ENCODE measurements at places on chromosomes 13 and 19.

GRCh38 chr13:60146471-60146870, 17.3 kb downstream of the DIAPH3 start:
- DNase-seq: no peak

DNA sequence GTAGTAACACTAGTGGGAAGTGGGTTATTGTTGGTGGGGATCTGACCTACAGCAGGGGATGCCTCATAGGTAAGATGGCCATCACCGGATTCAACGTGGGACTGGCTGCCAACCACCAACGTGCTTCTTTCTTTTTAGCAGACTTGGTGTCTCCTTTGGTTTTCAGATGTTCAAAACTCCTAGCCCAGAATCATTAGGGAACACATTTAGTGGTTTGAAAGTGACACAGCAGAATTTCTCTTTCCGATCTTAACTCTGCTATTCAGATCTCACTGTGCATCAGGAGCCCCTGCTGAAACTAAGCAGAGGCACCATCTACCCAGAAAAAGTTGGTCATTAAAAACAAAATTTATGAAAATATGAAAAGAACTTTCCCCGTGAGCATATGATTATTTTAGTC, 36.7 kb upstream of the PCDH8 start:
- DNase-seq: no peak

DNA sequence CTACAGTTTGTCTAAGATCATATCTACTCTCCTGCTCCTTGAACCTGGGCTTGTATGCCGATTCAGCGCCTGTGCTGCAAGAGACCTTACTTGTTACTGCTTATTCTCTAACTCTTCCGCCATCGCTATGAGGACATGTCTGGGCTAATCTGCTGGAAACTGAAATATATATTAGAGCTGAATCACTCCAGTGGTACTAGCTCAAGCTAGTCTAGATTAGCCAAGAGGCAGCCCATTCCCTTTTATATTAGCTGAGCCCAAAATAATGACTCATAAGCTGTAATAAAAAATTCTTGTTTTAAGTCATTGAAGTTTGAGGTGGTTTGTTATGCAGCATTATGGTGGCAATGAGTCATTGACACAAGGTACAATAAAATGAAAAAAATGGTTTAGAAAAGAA, 52.8 kb downstream of the SLC6A16 start:
- no peak for DNase-seq

GRCh38 chr13:29418026-29418425, 177.5 kb downstream of the SLC7A1 start:
- no peak for DNase-seq

DNA sequence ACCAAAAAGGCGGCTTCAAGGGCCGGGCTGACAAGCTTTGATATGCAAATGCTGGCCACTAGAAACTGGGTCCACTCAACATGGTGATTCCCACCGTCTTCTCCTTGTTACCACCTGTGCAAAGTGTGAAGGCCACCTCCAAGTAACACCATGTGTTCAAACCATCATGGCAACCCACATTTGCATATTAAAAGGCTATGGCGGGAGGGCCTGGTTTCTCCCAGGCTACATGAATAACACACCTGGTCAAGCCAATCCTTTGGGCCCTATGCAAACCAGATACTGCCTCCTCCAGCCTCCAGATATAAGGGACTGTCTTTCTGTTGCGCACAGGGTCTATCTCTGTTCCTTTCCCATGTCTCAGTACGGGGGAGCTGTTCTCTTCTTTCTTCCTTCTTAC, 36.6 kb upstream of the ZSCAN5A start:
- DNase-seq: no peak

DNA sequence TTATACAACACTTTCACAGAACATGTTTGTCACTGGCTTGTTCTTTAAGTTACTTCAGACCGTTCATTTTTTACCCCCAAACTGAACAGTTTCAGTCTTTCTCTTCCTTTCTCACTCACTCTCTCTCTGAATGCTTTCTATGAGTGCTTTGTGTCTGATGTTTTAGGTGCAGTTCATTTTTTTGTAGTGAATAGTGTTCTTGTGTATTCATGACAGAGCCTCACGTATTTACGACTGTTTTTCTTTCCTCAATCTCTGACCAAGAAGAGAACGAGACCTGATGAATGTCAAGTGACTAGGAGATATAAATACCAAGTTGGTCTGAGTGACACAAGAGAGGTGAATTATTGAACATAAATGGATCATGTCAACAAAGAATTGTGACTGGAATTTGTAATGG, 1525.0 kb upstream of the MIR17HG start:
- DNase-seq: no peak

GRCh38 chr13:98486412-98486811, 90.5 kb downstream of the STK24 start:
- DNase-seq: no peak

- no peak for DNase-seq
Observed at GRCh38 chr19:12868540-12869112, 12.6 kb downstream of the DNASE2 start.

- DNase-seq: no peak
Observed at GRCh38 chr19:31594701-31595100, 245.5 kb upstream of the TSHZ3 start.

GRCh38 chr13:87498681-87499080, 172.5 kb upstream of the SLITRK5 start:
- DNase-seq: no peak

DNA sequence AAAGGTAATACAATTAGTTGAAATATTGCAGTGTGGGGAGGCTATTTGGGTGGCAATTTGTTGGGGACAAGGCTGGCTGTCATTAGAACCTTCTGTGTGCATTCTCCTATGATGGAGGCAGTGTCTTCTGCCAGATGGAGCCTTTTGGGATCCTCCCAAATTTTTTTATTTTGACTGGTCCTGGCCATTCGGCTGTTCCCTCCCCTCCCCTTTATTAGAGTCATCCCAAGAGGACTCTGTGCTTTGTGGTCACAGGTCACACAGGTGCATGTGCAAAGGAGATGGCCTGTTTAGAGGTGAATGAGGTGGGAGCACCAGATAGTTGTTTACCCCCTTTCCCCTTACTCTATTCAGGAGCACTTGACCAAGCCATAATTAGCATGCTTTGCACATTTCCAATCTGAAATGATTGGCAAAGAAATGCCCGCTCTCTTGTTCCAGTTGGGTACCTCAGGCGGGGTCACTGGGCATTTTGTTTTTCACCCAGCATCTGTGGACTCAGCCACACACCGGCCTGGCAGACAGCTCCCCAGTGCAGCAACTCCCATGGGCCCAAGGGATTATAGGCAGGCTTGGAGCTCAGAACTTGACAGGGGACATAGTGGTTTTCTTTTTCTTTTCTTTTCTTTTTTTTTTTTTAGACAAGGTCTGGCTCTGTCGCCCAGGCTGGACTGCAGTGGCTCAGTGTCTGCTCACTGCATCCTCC, 19.8 kb downstream of the GATAD2A start:
- DNase-seq: no peak

DNA sequence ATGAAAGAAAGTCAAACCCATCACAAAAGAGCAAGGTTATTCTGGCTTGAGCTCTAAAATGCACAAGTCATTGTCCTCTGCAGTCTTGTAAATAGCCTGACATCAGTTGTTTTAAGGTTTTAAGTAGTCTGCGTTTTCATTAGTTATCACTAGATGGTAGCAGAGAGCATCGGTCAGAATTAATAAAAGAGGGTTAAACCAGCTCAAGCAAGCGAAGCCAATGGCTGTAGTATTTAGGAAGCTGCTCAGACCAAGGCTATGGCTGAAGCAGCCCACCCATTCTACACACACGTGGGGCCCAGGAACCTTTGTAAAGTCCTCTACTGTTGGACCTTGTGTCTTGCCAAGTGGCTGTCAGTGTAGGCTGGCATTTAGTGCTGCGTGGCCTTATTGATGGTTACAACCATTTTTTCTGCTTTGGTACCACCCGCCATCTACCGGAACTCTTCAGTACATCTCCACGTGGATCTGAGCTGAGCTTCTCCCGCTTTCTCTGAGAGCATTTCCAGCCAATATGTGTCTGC, 13.3 kb upstream of the ZNF57 start:
- DNase-seq: peak; percentile 66

DNA sequence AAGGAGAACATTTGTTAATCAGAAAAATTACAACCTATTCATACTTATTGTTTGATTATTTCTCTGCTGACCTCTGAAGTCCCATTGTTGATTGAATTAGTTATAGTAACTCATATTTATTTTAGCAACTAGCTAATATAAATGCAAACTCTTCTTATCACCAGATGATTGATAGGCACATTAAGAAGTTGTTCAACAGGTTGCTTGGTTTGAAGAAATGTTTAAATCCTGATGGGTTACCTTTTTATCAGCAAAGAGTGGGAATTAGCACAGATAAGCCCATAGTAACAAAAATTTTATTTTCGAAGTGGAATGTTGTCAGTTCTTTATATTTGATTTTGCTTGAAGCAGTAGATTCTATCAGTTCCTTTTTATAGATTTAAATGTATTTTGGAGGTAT, 44.4 kb downstream of the KLF5 start:
- DNase-seq: no peak

DNA sequence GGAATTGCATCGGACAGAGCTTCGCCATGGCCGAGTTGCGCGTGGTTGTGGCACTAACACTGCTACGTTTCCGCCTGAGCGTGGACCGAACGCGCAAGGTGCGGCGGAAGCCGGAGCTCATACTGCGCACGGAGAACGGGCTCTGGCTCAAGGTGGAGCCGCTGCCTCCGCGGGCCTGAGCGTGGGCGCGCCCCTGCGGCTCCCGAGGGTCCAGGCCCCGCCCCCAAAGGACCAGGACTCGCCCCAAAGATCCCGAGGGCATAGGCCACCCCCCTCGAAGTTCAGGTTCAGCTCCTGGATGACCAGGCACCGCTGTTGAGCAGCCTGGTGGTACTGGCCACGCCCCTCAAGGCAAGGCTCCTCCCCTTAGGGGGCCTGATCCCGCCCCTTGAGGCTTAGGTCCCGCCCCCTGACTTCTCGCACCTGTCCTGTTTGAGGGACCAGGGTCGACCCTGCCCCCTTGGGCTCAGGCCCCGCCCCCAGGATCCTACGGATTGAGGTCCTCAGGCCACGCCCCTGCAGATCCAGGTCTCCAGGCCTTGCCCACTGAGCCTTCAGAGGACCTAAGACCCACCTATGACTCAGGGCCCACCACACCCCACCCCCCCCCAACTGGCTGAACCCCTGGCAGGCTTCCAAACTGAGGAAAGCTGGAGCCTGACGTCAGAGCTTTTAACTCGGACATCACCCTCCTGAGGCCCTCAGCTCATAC, 43.1 kb downstream of the CYP4F22 start:
- peak; percentile 89 for DNase-seq
